ENCODE measurements at places on chromosomes 7 and 10.
A peak's percentile ranks its signal among the peaks of the same experiment; 100 is the strongest.

DNA sequence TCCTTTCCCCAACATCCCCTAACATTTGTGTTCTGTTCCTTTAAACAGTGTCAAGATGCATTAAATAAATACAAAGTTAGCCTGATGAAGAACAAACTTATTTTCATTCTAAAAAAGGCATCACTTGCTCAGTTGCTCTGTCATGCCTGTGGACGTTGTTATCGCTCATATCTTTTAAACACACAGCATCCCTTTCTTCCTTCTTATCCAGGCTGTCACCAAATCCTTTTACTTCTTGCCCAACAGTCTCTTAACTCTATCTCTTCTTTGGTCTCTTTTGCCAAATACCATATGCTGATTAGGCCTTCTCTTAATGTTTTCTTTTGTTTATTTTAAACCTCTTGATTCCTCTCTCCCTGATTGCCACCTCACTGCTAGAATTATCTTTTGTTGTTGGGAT lies 43.9 kb downstream of the DKK1 start:
- DNase-seq, result no peak

GRCh38 chr7:69996121-69996520 lies 397.8 kb downstream of the AUTS2 start:
- DNase-seq, result no peak

DNA sequence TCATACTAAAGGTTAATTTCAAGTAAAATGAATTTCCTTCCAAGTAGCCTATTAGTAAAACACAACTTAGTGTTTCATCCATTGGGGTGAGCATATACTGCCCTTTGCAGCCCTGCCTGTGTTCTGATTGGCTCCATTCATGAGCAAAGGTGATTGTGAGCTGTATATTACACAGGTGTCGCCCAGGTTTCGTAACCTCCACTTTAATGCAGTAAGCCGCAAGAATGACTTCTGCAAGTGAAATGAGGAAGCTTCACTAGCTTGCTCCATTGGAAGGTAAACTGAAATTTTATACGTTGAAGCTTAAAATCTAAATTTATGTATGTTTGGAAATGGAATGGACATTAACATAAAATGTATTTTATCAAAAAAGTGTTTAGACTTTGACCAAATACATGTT lies 24.4 kb downstream of the MTURN start:
- DNase-seq, result no peak

- DNase-seq, result peak; percentile 45
Observed at GRCh38 chr10:114876602-114877300, 55.2 kb downstream of the FHIP2A start.

DNA sequence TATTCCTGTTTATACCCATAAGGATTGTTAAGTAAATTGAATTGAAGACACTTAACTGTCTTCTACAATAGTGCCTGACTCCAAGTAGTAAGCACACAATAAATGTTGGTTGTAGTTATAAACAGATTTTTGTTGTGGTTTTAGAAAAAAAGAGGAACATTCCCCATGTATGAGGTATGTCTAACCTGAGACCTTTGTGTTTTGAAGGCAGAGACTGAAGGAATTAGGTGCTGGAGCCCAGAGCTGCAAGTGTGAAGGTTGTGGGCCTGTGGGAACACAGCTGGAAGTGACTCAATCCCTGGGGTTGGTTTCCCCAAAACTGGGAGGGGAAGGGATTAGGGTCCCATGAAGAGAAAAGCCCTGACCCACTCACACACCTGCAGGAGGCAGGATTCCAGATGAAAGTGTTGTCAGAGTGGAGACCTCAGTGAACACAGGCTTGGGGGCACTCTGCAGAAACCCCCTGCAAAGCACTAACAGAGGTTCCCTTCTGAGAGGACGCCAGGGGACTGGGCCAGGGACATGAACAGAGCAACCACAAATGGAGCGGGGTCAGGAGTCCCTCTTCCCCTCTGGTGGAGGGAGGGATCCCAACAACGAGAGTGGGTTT lies 265.1 kb upstream of the KLF14 start:
- no peak for DNase-seq

DNA sequence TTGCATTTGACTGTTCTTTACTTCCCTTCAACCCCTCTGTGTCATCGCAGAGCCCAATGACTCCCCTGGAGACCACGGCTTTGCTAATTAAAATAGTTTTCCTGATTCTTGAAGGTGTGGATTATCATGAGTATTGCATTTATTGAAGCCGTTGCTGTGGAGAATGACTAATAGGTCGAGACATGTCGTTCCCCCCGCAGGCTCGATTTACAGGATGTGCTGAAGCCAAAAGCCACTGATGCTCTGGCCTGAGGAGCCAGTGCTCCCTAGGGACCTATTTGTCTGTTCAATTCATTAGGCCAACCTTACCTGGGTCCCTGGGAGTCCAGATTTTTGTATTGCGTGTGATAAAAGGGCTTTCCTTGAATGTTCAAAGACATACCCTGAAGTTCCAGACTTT lies 102.3 kb downstream of the NPTX2 start:
- no peak for DNase-seq
